ENCODE measurements at places on chromosomes 4 and X.

DNA sequence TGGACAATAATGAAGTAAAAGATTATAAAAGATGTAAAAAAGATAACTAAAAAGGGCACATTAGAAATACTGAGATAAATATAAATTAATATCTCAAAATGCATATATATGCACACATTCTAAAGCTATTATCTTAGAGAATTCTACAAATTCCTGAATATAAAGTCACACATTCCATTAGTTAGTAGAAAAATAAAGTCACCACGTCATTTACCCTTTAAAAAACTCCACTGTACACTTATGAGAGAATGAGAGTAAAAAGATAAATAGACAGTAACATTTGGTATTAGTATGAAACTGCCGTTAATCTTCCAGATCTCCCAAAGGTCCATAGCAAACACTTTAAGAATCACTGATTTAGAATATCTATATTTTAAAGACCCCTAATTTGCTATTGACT lies 67.2 kb upstream of the IL15 start:
- no peak for DNase-seq

DNA sequence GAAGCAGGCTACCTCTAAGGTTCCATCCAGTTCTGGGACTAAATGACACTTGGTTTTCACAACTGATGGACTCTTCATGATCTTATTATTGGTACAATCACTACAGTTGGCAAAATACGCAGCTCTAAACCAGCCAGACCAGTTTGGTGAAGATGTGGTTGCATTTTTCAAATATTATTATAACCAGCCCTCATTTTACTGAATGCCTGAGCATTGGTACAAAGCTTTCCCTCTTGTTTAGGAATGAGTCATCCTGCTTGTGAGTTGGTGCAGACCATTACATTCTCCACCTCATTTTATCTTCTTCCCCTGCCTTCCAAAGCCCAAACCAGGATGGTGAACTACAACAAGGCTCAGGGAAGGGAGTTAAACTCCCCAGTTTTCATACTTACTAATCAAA lies 223.1 kb downstream of the KDR start:
- no peak for DNase-seq

- no peak for DNase-seq
Observed at GRCh38 chr4:28378109-28378830, 1517.6 kb downstream of the STIM2 start.

DNA sequence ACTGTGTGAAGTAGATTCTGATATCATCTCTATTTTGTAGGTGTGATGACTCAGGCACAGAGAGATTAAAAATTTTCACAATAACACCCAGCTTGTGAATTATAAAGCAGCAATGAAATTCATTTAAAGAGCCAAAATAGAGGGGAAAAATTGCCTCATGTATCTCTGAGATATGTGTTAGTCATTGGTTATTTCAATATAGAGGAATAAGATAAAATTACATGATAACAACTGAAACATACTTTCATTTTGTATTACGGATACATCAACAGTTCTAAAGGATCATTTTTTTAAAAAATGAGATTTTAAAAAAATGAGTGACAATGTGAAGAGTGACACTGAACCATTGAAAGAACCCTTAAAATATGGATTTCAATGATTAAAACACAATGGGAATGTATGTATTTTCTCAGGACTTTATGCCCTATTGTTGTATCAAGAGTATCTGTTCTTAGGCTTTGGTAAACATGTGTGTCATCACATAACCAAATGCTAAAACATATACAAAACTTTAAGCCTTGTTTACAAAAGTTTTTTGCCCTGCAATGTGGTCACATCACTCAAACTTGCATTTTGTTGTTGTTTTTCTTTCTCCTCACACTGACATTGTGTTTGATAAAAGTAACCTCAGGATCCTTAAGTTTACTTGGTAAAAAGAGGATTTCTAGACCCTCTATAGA lies 221.3 kb downstream of the ANTXR2 start:
- DNase-seq: no peak

DNA sequence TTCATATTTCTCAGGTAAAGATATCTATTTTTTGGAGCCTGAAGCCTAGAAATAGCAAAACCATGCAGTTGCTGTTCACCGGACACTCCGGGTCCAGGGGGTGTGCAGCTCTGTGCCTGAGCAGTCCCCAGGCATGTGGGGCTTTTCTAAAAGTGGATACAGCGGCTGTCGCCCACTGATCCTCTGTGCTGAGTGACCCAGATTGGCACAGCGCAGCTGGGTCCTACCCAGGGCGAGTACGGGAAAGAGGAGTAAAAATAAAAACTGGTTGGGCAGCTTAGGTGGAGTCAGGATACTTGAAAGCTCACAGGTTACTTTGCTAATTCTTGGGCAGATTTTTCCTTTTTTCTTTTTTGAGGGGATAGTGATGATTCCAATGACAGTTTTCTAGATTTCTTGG lies 118.8 kb downstream of the UCHL1 start:
- DNase-seq: no peak

GRCh38 chr4:56689201-56689969 lies 8.3 kb upstream of the HOPX start:
- DNase-seq: no peak

DNA sequence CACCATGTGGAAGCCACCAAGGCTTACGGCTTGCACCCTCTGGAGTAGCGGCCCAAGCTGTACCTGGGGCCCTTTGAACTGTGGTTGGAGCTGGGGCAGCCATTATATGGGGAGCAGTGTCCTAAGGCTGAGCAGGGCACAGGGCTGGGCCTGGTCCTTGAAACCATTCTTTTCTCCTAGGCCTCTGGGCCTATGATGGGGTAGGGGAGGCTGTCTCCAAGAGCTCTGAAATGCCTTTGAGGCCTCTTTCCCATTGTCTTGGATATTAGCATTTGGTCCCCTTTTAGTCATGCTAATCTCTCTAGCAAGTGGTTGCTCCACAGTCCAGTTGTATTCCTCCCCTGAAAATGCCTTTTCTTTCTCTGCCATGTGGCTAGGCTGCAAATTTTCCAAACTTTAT lies 96.4 kb upstream of the ARX start:
- no peak for DNase-seq

DNA sequence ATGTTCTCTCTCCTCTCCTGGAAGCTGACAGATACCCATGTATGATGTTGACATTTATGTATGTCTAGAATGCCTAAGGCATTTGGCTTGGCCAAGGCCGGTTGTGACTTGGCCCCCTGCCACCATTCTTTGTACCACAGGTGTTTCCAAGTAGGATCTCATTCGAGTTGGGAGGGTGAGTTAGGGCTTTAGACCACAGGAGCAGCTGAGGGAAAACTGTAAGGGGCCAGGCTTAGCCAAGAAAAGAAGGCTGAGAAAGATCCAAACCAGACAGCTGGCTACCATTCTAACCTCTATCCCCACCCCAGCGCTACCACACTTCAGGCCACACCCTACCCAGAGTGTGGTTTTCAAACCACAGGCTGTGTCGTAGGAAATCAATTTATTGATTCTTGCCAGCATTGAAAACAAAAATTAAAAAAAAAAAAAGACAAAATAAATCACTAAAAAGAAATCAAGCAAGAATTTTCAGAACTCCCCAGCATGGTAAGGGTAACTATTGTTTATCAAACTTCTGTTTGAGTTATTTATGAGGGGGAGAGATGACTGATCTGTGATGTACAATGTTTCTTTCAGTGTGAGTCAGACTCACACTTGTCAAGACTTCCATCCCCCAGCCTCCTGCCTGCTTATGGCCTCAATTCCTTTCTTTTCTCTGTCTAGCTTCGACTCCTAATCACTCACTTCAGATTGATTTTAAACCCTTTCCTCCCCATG lies 9.9 kb downstream of the TMSB4X start:
- no peak for DNase-seq

GRCh38 chrX:108731153-108731552 lies 5.2 kb downstream of the IRS4 start:
- no peak for DNase-seq

GRCh38 chrX:39518476-39519029 lies 579.2 kb downstream of the BCOR start:
- DNase-seq: peak; percentile 67

DNA sequence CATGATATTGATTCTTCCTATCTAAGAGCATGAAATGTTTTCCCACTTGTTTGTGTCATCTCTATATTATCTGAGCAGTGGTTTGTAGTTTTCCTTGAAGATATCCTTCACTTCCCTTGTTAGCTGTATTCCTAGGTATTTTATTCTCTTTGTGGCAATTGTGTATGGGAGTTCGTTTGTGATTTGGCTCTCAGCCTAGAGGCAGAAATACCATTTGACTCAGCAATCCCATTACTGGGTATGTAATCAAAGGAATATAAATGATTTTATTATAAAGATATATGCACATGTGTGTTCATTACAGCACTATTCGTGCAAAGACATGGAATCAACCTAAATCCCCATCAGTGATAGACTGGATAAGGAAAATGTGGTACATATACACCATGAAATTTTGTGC lies 172.7 kb upstream of the IL15 start:
- no peak for DNase-seq

DNA sequence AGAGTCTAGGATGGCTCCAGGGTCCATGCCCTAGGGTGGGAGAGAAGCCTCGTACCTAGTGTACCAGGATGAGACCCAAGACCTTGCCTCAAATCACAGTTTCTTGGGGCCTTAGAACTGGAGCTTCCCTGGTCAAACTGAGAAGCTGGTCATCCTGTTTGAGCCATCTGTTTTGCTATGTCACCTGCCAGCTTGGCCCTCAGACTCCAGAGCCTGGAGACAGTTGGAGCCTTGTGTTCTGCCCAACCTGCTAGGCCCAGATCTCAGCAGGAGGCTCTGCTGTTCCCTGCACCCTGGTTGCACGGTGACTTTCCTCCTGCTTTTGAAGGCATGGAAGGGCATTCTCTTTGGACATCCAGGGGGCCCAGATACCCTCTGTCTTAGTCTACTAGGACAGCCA lies 206.3 kb upstream of the ATP6AP2 start:
- DNase-seq: no peak

GRCh38 chrX:42524379-42524778 lies 253.6 kb downstream of the PPP1R2C start:
- DNase-seq: no peak

GRCh38 chr4:38073596-38074234 lies 113.5 kb downstream of the PTTG2 start:
- no peak for DNase-seq

GRCh38 chrX:44915361-44915868 lies 42.4 kb downstream of the KDM6A start:
- DNase-seq: no peak

DNA sequence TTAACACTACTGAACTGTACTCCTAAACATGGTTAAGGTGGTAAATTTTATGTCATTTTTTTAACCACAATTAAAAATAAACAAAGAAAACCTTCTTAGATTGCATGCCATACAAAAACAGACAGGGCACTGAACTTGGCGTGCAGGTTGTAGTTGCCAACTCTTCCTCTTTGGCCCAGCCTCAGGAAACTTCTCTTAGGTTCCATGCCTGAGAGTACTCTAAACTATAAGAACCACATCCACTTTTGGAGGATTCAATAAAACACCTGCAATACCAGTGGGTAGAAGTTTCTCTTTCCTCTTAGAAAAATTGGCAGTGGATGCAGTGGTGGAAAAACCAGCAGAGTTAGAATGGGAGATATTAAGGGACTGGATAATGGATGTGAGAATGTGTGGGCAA lies 103.4 kb downstream of the LUZP4 start:
- no peak for DNase-seq

DNA sequence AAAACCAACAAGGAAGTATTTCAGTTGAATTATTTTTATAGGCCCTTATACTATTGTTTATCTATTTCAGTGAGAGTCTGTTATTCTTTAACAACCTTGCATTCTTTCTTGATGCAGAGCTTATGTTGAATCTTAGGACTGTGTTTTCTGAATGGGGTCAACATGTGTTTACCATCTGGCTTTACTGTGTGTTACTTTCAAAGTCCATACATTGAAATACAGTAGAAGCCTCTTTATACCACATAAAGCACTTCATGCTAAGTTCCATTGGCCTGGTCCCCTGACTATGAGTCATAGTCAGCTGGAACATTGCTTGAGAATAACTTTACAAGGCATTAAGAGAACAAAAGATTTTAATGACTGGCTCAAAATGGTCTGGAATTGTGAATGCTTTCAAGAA lies 152.6 kb downstream of the GASK1B start:
- no peak for DNase-seq

- DNase-seq: no peak
Observed at GRCh38 chr4:89617317-89617716, 219.6 kb downstream of the SNCA start.

GRCh38 chr4:132642016-132642817 lies 506.9 kb upstream of the PCDH10 start:
- no peak for DNase-seq

- no peak for DNase-seq
Observed at GRCh38 chr4:124318292-124318691, 394.2 kb downstream of the ANKRD50 start.

DNA sequence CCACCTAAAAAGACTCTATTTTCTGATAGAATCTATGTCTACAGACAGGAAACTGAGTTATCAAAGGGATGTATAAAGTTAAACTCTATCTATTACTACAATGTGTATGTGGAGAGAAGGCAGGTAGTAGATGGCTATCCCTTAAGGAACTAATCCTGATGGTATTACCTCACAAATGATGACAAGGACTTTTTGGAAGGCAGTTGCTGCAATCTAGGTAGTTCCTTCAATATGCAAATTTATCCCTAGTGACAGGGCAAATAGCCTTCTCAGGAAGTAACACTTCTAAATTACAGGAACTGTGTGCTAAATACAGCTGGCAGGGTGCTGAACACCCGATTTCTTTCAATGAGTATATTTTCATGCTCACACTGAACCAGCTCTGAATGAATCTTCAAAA lies 177.4 kb downstream of the COL25A1 start:
- DNase-seq: no peak

DNA sequence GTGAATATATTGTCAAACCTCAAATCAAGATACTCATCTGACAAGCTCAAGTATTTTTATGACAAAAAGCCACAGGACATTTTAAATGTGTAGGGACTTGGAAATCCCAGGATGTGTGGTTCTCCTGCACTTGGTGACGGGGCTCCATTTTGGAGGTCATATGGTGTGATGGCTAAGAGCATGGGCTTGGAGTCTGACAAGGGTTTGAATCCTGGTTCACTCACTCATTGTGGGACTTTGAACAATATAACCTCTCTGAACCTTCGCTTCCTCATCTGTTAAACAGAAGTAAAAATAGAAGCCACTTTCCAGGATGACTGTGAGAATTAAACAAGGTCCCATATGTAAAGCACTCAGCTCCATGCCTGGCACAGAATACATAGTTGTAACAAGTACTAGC lies 99.6 kb downstream of the SMIM20 start:
- no peak for DNase-seq

Measured in ascending aorta (tissue), 2 donors.